ENCODE measurements at places on chromosomes 2 and 18.

GRCh38 chr18:3248062-3248657 is 559 bp downstream of the MYL12A start:
- no peak for DNase-seq

GRCh38 chr2:147420517-147420916 is 424.3 kb upstream of the ACVR2A start:
- no peak for DNase-seq

- no peak for DNase-seq
Measured at GRCh38 chr2:192584976-192585375, 390.2 kb upstream of the TMEFF2 start.

DNA sequence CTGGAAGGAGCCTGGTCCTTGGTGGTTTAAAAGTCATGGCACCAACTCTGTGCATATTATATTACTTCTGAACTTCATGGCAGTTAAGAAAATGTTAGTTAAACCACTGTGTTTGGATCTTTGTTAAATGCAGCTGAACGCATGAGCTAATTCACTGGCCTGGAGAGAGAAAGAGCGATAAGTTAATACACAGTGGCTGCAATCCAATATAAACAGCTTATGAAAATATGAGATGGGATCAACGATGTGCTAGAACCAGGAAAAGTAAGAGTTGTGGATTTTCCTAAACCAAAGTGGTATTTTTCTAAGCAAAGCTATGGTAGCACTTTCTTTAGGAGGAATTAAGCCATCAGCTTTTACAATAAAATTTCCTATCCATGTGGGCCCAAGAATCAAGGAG is 326.7 kb downstream of the MTX2 start:
- DNase-seq, result no peak

GRCh38 chr2:68218343-68218901 is 33.9 kb downstream of the PPP3R1 start:
- DNase-seq, result no peak

- DNase-seq, result no peak
Measured at GRCh38 chr2:55916473-55917049, 7.0 kb downstream of the EFEMP1 start.

DNA sequence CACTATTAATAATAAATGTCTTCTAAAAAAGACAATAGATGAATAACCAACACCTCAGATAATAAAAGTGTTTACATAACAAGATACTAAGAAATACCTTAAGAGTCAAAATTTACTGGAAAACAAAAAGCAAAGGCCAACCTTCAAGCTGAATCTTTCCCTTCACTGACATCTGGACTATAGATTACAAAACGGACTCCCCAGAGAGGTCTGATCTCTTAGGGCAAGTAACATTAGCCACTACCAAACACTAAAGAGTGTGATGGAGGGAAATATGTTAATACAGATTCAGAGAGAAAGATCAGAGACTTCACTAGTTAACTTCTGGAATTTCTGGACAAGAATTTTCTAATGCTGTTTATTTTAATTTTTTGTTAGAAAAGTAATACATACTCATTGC is 13.9 kb downstream of the CLASP1 start:
- DNase-seq, result no peak

DNA sequence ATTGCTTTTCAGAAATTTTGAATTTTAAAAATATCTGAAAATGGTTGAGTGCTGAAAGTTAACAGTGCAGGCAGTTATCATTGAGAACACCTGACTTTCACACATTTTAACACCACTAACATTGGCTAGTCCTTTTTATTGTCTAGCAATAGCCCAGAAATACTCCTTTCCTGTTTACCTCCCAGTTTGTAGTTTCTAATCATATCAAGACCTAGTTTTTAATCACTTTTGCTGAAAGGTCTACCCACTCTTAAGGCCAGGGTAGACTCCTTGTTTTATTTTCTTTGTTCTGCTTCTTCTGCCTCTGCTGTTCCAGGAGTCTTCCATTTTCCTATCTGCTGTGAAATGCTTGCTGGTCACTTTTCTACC is 72.1 kb downstream of the UBE2E3 start:
- no peak for DNase-seq
